ENCODE measurements at places on chromosomes 13 and 19.

DNA sequence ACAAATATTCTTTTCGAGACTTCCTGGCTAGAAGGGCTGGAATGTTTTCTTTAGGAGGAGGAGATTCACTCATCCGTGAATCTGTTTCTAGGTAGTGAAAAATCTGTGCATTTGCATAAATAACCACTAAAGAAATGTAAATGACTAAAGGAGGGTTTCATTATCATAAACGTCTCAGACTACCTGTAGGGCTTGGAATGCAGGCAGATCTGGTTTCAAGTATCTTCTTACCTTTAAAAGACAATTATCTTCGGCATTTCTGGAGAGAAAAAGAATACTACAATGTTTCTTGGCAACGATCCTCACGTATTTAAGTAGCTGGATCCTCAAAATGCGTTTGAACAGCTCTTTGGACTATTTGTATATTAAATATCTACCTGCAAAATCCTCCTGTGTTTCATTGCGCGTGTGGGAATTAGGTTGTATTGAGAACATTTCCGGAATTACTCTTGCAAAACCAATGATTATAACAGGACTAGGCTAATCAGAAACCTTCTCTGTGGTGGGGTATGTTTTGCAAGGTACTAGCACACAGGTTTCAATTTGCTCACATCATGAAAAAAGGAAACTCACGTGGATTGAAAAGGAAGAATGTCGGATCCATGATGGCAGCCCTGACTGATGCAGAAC, 291.1 kb upstream of the ARGLU1 start:
- DNase-seq, result no peak

GRCh38 chr19:13154241-13154778, 4.1 kb downstream of the IER2 start:
- DNase-seq, result no peak

DNA sequence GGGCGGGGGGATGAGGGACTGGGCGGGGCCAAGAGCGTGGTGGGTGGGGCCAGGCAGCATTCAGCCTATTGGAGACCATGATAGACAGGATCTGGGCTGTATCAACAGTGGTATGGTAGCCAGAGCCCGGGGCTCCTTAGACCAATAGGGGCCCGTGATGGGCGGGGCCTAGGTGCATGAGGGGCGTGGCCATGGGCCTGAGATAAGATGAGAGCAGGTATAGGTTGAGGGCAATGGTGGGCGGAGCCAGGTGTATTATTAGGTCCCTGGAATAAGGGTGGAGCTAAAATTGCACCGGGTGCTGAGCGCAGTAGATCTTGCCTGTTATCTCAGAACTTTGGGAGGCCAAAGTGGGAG, 5.3 kb downstream of the ABCA7 start:
- peak; percentile 76 for DNase-seq

- no peak for DNase-seq
Measured at GRCh38 chr13:113935001-113935844, 38.7 kb downstream of the C13orf46 start.

GRCh38 chr13:23289917-23290357, 109.2 kb downstream of the SGCG start:
- DNase-seq, result no peak

DNA sequence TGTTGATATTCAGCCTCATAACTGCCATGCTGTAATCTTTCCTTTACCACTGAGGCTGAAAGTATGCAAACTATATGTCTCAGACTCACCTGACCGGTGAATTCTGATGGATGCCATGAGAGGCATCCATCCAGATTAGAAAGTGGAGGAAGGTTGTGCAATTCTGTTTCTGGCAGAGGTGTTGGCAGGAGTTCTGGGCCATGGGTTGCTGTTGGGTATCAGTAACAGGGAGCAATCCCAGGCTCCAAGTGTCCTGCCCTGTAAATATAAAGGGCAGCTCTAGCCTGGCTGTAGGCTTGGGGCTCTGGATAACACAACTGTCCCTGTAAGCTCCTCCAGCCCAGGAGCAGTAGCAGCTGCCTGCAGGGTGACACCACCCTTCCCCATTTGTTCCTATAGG, 77.4 kb upstream of the ABCC4 start:
- DNase-seq, result no peak

GRCh38 chr13:20977394-20977793, 74.8 kb upstream of the XPO4 start:
- no peak for DNase-seq

DNA sequence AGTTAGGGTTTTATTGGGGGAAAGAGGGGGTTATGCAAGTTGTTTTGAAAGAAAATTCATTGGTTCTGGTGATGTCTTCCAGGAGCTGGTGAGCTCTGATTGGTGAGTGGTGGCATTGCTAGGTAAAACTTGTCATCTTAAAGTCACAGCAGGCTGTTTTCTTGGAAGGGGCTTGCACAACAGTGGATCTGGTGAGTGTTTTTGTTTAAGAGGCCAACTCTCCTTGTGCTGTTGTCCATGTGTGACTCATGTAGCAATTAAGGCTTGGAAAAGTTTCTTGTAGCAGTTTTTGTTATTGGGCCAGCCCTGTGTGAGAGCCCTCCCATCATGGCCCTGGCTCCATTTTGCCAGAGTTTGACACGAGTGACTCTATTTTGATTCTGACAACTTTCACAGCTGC, 109.4 kb downstream of the RFC3 start:
- DNase-seq, result no peak

DNA sequence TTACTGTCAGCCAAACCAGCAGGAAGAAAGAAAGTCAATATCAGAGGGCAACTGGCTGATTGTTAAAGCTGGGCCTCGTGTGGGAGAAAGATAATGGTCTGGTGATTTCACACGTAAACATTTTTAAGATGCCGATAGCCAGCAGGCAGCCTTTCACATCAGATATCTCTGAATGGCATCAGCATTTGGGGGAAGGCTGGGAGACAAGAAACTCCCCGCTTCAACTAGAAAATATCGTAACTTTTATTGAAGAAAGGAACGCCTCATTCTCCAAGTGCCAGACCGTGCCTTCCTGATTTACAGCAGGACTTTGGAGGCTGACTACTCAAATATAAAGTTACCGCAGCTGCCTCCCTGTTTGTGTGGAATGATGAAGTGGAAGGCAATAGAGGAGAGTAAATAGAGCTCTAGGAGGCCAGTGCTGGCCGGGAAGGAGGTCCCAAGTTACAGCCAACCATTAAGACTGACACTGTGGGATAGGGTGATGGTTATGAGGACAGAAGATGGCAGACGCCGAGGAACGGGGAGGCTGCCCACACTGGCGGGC, 284.3 kb upstream of the MAB21L1 start:
- DNase-seq, result no peak

GRCh38 chr13:52830946-52831345, 17.5 kb downstream of the PCDH8 start:
- no peak for DNase-seq

- DNase-seq, result no peak
Measured at GRCh38 chr13:32445461-32445860, 17.5 kb upstream of the N4BP2L1 start.

- no peak for DNase-seq
Measured at GRCh38 chr19:31676271-31677004, 327.2 kb upstream of the TSHZ3 start.

DNA sequence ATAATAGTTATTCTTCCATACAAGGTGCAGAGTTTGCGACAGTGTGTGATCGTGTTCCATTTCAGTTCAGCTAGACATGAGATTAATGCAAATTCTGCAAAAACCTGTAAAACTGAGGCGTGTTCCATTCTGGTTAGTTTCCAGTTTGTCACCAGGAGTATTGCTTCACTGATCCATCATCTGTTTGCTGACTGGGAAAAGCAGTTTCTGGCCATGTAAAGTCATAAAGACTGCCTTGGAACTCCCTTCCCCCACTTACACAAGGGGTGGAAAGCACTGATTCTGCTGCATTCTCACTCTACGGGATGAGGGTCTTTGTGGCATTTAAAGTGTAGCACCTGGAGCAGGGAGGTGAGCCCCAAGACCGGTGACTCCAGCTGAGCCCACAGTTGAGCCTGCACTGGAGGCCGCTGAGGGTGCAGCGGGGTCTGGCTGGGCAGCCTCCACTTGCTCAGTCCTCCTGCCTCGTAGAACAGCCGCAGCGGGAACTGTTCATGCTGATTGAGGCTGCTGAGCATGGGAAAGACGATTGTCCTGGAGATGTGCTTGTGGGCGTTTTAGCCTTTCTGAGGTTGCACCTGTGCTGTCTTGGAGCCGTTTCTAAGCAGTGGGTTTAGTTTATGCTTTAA, 2.0 kb downstream of the ZNF57 start:
- DNase-seq, result no peak

DNA sequence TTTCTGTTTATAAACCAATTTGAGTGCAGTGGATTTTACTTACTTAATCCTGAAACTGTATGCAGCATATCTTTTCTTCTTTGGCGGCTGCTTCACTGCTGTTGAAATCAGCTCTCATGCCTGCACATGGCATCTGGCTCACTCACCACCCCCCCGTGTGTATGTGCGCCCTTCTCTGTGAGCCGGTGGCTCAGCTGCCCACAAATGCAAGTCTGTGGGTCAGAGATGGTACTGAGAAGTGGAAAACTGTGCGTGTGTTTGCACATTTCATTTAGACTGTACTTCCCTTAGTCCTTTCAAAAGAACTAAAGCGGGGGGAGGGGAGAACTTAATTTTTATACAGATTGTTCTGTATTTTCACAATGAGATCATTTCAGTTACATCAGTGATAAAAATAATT, 307.6 kb downstream of the SHISA2 start:
- DNase-seq, result no peak

DNA sequence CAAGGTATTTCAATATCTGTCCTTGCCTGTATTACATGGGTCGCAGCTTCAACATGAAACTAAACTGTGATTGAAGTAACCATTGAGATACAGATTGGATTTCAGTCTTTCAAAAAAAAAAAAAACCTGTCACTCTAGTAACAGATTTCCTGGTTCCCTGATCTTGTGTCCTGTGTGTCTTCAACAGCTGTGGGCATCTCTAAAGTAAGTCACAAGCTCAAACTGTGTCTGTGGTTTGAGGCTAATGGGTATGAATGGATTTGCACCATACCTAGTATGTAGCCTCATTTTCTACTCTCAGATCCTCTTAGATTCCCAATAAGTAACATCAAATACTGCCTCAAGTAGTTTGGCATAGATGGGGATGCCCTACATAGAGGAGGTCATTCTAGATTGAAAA, 300.1 kb downstream of the COG6 start:
- no peak for DNase-seq

DNA sequence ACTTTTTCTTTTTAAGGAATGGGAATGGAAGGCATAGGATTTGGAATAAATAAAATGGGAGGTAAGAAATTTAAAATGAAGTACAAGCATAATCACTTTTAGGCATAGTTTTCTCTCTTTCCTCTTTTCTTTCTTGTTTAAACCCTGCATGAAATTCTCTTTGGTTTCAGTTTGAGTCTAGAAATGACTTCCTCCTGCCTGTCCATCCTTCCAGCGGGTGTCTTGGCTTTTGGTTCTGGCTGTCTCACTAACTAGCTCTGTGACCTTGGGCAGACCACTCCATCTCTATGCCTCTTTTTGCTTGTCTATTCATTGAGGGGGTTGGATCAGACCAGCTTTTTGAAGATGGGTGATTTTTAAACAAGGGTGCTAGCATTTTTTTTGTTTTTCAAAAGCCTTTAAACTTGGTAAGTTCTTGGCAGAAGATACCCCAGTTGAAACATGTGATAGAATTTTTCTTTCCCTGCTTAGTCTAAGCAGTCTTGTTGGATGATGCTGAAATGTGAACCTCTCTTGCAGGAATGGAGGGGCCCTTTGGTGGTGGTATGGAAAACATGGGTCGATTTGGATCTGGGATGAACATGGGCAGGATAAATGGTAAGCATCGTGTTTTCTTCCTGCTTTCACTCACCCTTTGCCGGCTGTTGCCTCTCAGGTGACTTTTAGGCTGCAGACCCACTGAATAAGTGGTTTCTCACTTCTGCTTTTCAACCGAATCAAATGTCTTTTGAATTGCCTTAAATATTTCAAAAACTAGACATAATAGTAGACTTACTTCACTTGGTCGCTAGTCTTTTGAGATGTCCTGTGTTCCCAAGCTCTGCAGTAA, 28.6 kb downstream of the PRAM1 start:
- DNase-seq, result no peak

GRCh38 chr13:68929075-68929745, 1178.4 kb upstream of the ATXN8OS start:
- DNase-seq, result no peak

- no peak for DNase-seq
Measured at GRCh38 chr19:56404705-56405056, 549 bp downstream of the ZNF583 start.

- no peak for DNase-seq
Measured at GRCh38 chr19:47418692-47419029, 666 bp downstream of the MEIS3 start.

DNA sequence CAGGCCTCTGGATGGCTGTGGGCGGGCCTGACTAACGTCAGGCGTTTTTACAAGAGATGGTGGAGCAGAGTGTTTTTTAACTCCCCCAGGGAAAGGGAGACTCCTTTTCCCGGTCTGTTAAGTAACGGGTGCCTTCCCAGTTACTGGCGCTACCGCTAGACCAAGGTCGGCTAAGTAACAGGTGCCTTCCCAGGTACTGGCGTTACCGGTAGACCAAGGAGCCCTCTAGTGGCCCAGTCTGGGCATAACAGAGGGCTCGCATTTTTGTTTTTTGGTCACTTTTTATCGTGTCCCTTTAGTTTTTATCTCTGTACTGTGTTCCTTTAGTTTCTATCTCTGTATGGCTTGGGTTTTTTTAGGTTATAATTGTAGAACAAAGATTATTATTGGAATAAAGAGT, 10.0 kb downstream of the ZNF383 start:
- DNase-seq, result no peak

DNA sequence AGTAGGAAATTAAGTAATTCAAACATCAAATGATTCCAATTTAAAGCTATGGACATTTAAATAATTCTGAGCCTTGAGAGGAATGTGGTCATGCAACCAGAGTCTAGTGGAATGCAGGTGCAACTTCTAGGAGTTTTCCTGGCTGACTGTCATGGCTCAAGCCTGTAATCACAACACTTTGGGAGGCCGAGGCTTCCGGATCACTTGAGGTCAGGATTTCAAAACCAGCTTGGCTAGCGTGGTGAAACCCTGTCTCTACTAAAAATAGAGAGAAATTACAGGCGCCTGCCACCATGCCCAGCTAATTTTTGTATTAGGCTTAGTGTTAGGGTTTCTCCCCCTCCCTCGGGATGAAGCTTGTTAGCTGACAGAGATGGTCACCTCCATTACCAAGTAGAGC, 6.4 kb downstream of the ZNF808 start:
- no peak for DNase-seq

DNA sequence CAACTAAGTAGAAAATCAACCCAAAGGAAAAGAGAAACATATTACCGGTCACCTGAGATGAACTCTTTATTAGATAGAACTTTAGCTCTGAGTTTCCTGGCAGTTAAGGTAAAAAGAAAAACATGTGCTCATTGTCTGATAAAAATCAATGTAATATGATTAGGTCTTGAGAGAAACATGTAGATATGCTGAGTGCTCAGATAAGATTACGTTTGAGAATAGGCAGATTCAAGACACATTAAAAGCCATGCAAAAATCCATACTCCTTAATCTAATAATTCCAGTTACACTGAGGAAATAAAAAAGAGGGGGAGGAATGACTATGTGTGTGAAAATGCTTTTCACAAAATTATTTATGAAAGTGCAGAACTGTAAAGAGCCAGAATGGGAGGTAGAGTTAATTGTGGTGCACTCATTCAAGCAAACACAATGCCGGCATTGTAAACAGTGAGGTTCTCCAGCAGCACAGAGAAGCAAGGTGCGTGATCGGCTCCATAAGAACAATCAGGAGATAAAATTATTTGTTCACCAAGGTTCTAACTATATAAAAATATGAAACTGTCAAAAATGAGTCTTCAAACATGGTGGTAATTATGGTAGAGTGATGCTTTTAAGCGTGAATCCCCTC, 88.8 kb downstream of the MBNL2 start:
- no peak for DNase-seq

Data from effector memory CD4-positive, alpha-beta T cell (primary cell).